ENCODE measurements at places on chromosomes 7 and 10.

- no peak for DNase-seq
These were observed 239.4 kb downstream of the C7orf25 start for GRCh38 chr7:42672339-42672999.

DNA sequence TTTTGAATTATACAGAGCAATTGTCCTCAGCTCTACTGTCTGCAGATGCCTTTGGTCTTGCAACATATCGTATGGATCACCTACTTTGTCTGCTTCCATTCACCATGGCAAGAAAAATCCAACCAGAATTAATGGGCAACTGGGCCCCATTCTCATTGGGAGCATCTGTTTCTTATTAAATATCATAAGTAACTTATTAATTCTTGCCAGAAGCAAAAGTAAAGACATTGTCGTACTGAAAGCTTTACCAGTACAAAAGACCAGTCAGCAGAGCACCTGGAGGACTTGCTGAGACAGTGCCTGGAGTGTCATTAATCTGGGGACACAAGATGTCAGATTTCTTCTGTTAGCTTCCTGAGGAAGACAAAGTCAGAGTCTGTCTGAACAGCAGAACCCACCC is 404.5 kb downstream of the INHBA start:
- no peak for DNase-seq

DNA sequence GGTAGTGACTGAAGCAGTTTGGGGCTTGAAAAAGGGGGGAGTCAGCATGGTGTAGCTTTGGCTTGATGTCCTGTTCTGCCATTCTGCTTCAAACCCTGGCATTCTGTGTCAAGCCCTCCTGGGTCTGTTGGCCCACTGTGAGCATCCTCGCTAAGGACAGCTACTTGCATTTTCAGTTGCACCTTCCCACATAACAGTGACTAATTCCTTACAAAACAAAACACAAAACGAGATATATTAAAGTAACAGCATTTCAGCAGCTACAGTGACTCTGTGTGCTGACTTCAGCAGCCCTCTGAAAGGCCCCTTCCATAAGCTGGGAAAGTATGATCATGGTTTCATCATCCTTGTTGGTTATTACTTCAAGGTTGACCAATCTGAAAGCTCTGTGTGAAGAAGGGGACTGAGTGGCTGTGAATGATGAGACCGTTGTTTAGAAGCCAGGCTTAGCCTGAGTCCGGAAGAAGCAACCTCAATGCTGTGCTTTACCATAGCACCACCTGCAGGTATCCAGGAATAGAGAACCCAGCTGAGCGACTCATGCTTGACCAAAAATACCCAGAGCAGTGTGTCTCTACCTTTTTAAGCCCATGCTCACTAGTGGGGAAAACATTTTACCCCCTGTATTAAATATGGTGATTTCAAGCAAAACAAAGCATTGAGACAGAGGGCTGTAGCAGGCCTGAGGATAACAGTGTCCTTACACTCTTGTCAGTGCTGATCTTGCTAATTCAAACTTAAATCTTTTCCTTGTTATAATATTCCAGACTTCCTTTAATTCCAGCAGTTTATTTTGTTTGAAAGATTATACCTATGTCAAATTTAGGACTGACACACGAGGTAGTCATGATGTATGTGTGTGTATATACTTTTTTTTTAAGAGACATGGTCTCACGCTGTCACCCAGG is 42.6 kb upstream of the CC2D2B start:
- DNase-seq, result peak; percentile 61

DNA sequence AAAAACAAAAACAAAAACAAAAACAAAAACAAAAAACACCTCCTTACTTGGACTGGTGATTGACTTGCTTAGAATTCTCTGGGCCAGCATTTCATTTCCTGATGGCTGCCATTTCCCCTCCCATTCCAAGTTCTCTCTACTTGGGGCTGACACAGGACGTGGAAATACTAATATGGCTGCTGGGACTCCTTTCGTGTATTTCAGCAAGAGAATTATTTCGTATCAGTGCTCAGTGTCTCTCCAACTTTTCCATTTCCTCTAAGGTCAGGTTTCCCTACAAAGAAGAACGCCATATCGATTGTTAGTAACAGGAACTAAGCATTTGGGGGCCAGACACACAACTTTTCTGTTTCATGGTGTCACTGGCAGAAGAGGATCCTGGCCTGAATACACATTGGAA is 22.5 kb upstream of the VAX1 start:
- no peak for DNase-seq

- DNase-seq, result no peak
These were observed 557 bp upstream of the TAX1BP1 start for GRCh38 chr7:27739301-27739908.

DNA sequence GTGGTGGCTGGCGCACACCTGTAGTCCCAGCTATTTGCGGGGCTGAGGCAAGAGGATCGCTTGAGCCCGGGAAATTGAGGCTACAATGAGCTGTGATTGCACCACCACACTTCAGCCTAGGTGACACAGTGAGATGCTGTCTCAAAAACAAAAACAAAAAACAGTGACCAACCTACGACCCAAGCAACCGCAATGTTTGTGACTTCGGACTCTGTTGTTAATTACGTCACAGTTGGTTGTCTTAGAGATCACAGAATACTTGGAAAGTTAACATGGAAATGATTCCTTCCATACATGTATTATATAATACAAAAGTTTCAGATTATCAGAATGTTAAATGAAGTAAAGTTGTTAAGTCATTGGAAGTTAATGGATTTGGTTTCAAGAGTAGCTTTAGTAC is 106.2 kb downstream of the REEP3 start:
- DNase-seq, result no peak

GRCh38 chr7:106177738-106178592 is 65.9 kb upstream of the SYPL1 start:
- DNase-seq, result no peak

DNA sequence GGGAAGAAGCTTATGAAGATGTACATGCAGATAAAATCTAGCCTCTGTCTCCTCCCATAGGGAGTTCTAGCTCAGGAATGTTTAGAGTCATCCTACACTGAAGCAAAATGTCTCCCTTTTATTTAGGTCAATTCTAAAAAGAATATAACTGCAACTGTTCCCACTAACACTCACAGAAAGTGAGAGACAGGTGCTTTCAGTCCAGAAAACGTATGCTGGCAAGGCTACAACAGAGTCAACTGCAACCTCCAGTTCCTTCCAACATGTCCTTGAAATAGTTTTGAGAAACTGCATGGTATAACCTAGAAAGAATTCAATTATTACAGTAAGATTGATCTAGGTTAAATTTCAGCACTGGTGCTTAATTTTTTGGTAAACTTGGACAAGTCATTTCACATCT is 46.8 kb upstream of the KCND2 start:
- no peak for DNase-seq

- no peak for DNase-seq
These were observed 1059.8 kb downstream of the LRMDA start for GRCh38 chr10:76491216-76491615.

DNA sequence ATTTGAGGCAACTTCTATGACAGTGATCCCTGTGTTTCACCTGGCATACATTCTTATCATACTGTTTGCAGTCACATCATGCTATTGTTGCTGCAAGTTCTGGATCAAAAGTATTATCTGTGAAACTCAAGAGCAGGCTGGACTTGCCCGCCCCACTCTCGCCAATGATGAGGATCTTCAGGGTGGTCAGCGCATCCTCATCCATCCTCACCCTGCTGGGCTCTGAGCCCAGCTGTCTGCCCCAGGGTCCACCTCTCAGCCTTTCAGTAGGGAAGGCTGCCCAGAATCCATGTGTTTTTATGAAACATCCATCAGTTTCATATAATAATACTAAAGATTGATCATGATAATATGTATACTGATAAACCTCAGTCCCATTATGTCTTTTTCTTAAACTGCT is 55.4 kb upstream of the KIF5B start:
- DNase-seq, result no peak

DNA sequence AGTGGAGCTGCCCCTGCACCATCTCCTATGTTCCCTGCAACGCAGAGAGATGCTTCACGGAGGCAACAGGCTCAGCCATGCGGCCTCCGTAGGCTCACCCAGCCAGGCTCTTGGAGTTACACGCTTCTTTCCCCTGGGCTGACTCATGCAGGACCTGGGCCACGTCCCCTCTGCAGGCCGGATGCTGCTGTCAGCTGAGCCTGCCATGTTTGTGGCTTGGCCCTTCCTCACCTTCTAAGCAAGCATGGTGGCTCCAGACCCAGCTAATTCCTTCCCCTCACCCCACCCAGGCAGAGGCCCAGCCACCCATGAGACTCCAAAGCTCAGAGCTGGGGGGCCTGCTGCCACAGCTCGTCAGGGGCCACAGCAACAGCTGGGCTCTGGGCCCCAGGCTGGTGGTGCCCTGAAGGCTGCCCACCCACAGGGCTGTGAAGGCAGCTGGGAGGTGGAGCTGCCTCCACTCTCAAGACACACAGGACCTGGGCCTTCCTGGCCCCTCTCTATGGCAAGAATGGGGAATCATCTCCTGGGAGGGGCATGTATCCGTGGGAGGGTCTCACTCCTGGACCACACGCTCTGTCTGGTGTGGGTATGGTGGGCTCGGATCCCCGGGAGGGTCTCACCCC is 219.6 kb downstream of the ELFN1 start:
- no peak for DNase-seq

GRCh38 chr10:128011059-128011979 is 104.4 kb downstream of the PTPRE start:
- peak; percentile 78 for DNase-seq

GRCh38 chr7:34109936-34110780 is 204.8 kb downstream of the BMPER start:
- no peak for DNase-seq

DNA sequence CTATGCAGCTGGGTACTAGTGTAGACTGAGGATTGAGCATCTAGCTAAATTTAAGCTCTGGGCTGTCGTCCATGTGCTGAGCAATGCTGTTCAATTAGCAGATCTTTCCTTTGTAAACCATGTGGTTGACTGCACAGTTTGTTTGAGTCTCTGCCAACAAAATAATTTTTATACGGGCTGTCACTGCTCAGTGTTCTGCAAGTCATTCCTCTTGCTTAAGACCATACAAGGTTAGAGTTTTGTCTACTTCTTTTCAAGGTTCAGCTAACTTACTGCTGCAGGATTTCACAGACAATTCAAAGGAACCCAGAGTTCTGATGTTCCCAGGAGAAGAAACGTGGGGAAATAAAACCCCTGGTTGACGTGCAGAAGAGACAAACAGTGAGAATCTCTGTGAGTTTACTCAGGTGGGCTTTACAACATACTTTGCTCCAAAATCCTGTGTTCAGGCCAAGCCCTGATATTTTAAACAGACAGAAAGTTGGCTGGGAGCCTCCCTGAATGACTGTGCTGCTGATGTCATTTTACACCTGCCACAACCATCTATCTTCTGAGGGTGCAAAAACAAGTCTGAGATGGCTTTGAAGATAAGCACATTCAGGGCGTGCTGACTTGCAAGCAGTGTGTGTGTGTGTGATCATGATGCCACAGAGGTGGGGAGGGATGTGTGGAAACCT is 177.1 kb upstream of the SVIL start:
- DNase-seq, result no peak

GRCh38 chr7:151321341-151321740 is 20.3 kb upstream of the NUB1 start:
- DNase-seq, result no peak

DNA sequence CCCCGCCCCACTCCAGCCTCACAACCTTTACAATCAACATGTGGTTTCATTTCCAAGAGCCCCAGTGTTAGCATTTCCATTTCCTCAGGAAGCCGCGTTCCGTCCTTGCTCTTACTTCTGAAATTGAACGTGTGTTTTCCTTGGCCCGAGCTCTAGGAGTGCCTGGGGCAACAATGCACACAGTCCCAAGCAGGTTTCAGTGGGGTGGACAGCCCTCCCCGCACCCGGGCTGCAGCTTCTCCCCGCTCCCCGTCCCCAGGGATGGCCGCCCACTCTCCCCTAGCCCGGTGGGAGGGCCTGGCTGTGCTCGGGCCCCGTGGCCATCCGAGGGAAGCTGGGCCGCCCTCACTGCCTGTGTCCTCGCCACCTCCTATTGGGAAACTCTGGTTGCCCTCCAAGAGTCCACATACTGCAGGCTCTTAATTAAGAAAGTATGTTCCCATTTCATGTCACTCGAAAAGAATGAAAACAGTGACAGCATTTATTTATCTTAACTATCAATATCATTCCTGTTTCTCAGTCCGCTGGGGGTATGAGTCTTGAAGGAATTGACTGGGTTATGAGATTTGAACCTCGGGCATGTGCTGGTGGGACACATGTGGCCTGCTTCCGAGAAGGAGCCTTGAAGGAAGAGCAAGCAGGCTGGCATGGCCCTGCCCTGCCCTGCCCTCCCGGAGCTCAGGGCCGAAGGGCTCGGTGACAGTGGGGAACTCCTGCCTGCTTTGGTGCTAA is 163.8 kb downstream of the GRK5 start:
- no peak for DNase-seq

- DNase-seq, result no peak
These were observed 123.0 kb downstream of the SH2D4B start for GRCh38 chr10:80660736-80661135.

GRCh38 chr10:59959504-59960018 is 53.2 kb upstream of the CCDC6 start:
- DNase-seq, result no peak

DNA sequence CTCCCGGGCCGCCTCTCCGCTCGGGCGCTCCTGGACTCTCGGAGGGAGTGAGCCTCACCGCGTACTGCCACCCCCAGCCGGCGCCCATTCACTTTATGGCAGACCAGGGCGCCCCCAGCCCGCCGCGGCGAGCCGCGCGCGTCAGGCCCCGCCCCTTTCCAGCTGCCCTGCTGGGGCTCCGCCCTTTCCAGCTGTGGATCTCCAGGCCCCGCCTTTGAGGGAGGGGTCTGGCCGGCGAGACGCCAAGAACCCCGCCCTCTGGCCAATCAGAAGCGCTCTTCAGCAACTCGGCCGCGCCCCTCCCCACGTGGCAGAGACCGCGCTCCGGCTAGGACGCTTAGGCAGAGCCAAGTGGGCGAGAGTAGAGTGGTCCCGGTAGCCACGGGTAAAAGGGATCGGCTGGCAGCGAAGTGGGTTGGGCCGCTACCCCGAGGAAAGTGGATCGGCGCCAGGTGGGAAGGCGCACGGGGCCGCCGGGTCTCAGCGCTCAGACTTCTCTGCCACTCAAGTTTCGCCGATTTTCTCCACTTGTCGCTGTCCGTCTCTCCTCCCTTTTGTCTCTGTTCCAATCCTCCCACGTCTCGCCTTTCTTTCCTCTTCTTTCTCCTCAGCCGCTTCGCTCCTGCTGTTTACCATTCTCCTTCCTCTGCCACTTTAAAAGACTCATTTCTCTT is at the start of gene PITX3:
PITX3 (minus strand) TSS at position 69 of the 674 bp plus-strand sequence. CDS start 9,432 bp downstream, outside the sequence.
- DNase-seq, result peak; percentile 80

DNA sequence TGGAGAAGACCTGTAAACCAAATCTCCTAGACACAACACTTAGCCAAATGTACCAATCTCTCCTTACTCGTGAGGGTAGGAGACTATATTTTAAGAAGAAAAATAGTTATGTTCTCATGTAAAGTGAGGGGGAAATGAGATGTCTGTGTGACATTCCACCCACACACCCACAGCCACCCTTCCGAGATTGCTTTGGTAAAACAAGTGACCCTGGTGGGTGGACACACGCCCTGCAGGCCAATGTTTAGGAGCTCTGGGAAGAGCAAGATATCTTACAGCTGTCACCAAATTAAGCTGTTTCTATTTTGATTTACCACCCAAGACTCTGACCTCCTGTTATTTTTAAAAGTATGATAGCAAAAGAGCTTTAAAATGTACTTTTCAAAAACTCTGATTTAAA is 147.2 kb upstream of the PFKP start:
- no peak for DNase-seq

- DNase-seq, result no peak
These were observed 30.9 kb upstream of the ATXN7L1 start for GRCh38 chr7:105907129-105907846.
